ENCODE measurements at places on chromosomes 6 and 20. TPM values are rescaled to one million over a fixed set of nuclear protein-coding genes. Genes with fewer than 3 reads are reported as not detected.

DNA sequence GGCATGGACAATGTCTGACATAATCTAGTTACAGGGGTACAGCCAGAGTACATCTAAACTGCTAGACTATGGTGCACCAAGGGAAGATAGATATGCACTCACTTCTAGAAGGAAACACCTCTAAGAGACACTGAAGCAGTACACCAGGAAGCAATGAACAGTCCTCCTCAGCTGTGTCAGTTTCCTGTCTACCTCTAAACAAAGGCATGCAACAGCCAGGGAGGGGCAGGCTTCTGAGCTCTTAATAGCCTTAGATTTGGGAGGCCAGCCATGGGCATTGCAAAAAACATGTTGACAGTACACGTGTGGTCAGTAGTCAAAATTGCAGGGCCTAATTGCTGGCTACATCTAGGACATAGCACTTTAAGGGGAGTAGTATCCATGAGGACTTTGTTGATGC lies 21.4 kb downstream of the CRYBG1 start:
- no peak for DNase-seq

DNA sequence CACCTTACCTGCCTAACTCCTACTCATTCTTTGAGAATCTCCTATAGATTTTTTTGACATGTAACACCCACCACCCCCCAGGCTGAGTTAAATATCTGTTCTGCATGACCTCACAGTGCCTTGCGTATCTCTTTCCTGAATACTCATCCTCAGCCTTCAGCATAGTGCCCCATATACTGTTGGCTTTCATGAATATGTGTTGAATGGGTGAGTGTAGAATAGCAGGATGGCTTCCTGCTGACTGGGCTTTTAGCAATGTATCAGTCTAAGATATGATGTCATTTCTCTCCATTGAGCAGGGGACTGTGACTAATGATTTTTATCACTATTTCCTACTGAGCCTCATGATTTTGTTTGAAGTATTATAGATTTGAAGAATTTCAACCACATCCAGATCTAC lies 361.6 kb upstream of the MARCKS start:
- no peak for DNase-seq

The PAK5 gene
- not detected for total RNA-seq

The DCDC2 gene
- total RNA-seq = 5.4 TPM

The CLPSL1 gene
- not detected for total RNA-seq

DNA sequence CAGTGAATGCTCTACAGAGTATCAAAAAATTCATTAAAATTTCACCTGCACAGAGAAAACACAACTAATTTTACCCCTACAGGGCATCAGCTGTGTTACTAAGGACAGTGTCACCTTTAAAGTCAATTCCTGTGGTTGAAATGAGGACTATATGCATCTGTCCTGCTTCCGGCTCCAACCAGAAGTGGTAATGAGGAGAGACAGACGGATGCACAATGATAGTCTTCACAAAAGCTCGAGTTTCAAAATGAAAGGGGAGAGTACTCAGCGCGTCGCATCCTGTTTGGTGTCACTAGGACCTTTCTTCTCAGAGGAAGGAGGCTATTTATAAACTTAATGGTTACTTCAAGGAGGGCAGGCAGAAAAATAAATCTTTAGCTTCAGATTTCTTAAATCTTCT lies 86.5 kb downstream of the LYRM4 start:
- no peak for DNase-seq

The TNXB gene
- total RNA-seq = 0.90 TPM

The TBXT gene
- total RNA-seq = not detected

The FGD2 gene
- not detected for total RNA-seq

GRCh38 chr6:109477725-109478124 lies 5.3 kb downstream of the ZBTB24 start:
- no peak for DNase-seq

- DNase-seq = no peak
Observed at GRCh38 chr6:140538926-140539325, 1164.5 kb upstream of the CITED2 start.

DNA sequence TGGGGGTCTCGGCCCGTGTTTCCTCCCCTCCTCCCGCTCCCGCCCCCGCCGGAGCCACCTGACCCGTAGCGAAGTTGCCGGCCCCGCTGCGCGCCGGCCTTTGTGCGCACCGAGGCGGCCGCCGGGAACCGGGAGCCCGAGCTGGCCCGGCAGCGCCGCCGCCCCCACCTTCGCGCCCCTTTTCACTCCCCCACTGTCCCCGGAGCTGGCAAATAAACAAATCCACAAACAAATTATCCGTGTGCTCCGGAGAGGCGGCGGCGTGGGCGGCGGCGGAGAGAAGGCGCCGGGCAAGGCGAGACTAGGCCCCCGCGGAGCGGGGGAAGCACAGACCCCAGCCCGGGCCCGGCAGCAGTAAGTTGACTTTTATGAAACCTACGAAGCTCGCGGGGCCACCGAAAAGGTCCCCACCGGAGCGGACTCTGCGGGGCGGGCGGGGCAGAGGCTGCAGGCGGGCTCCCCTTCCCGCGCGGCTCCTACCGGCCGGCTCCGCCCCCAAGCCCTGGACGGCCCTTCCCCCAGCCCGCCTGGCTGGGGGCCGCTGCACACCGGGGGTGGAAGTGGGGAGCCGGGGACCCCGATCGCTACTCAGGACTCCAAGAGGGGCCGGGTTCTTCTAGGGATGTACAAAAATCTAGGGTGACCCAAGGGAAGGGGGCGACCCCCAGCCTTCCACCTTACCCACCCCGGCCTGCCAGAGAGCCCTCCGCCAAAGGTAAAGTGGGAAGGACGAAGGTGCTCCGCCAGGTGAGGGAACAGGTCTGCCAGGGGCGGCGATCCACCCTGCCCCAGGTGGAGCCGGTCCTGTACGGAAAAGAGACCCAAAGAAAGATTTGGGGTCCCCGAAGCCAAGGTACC lies 40.7 kb downstream of the YTHDF1 start:
- no peak for DNase-seq

The FKBP1C gene
- 0.17 TPM for total RNA-seq

GRCh38 chr6:153572371-153572770 lies 441.3 kb upstream of the RGS17 start:
- DNase-seq = no peak

GRCh38 chr6:112338166-112338709 lies 8.9 kb upstream of the RFPL4B start:
- DNase-seq = no peak

- DNase-seq = no peak
Observed at GRCh38 chr6:96466147-96466863, 55.3 kb upstream of the UFL1 start.

The TFAP2A gene
- 4.2 TPM for total RNA-seq

GRCh38 chr6:34273242-34273805 lies 24.5 kb upstream of the SMIM29 start:
- DNase-seq = no peak

DNA sequence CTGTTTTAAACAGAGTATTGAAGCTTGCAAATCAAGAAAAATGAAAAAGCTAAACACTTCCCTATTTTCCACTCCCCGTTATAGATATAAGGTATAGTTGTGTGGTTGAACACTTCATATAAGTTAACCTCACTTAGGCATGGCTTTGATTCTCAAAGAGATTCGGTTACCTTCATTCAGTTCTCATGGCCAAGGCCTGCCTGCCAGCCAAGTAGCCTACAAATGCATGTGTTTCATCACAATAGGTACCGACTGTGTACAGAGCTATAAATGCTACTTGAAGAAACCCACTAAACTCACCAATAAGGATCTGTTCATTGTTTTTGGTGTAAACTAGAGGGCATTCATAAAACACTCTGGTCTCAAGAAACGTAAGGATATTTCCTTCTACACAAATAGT lies 27.8 kb downstream of the PM20D2 start:
- no peak for DNase-seq

DNA sequence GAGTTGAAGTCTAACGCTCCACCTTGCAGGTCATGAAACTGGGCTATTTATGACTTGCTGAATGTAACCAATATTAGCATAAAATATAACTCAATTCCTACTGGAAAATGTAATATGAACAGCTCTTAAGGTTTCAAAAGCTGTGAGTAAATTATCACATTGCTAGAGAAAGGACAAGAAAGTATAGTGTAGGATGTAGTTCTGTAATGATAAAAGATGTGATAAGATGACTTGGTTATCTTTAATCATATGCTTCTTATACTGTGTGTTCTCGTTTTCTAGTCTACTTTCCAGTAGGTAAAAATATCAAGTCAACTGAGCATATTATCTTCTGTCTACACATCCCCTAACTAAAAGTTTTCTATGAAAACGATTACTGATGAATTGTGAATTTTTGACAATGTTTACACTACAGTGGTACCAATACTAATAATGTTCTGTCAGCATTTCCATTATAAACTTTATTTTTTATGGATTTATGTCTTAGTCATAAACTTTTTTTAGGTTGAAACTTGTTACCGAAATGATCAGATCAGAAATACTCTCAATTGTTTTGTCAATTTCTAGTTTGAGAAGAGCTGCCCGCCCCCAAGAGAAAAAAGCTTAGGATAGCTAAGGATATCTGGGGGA lies 14.6 kb downstream of the MED23 start:
- DNase-seq = no peak

The COL20A1 gene
- total RNA-seq = 0.87 TPM

The GJA1 gene
- 26.6 TPM for total RNA-seq

DNA sequence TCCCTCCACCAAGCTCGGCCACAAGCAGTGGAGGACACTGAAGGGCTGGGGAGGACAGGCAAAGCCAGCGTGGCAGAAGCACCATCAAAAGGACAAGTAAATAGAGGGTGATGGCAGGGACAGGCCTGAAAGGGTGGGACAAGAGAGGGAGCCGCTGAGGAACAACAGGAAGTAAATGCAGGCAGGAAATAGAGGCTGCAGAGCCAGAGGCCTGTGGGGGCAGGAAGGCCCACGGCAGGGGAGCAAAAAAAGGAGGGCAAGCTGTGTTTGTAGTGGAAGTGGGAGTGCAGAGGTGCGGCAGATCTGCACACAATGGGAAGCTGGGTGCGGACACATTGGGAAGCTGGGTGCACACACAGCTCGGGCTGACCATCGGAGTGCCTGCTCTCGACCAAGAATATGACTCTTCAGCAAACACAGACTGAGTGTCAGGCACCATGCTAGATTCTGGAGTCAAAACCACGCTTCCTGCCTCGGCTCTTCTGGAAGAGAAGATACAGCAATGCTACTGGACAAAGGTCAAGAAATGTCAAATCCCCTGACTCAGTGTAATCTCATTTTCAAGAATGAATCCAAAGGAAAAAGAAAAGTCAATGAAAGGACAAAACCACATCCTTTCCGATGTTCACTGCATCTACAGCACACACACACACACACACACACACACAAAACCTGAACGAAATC lies 40.4 kb upstream of the RAB22A start:
- DNase-seq = no peak

DNA sequence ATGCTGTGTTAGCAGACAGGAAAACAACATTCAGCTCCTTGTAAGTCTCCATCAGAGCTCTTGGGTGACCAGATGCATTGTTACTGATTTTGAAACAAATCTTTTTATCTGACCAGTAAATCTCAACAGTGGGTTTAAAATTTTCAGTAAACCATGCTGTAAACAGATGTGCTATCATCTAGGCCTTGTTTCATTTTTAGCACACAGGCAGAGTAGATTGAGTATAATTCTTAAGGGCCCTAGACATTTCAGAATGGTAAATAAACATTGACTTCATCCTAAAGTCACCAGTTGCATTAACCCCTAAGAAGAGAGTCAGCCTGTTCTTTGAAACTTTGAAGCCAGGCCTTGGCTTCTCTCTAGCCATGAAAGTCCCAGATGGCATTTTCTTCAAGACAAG lies 237.2 kb upstream of the BMP2 start:
- no peak for DNase-seq

GRCh38 chr20:19915111-19915798 lies 101.9 kb upstream of the NAA20 start:
- DNase-seq = no peak

The TEAD3 gene
- 5.6 TPM for total RNA-seq

The PSMB8 gene
- total RNA-seq = 267 TPM

The DEF6 gene
- total RNA-seq = 16.5 TPM

GRCh38 chr6:46848684-46849360 lies 55.6 kb downstream of the MEP1A start:
- DNase-seq = peak; percentile 86

The SAMD5 gene
- 6.9 TPM for total RNA-seq

The FOXC1 gene
- 88.4 TPM for total RNA-seq

DNA sequence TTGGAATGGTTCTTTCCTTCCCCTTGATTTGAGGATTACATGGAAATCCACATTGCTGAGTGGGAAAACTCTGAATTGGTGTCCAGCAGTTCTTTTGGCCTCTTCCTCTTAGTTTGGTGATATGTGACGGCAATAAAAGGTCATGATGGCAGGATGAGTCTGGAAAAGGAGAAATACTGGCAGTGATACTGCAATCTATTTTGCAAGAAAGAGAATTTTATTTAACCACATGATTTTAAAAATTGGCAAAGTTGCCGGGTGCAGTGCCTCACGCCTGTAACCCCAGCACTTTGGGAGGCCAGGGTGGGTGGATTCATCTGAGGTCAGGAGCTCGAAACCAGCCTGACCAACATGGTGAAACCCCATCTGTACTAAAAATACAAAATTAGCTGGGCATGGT lies 73.1 kb downstream of the ADTRP start:
- no peak for DNase-seq

- no peak for DNase-seq
Observed at GRCh38 chr6:137191670-137192069, 18.2 kb upstream of the IL22RA2 start.

The SDC4 gene
- total RNA-seq = 111 TPM

The CENPQ gene
- total RNA-seq = 14.4 TPM

- peak; percentile 10 for DNase-seq
Observed at GRCh38 chr6:115838763-115839401, 221.8 kb downstream of the FRK start.

GRCh38 chr6:35191889-35192288 lies 21.9 kb upstream of the SCUBE3 start:
- no peak for DNase-seq

The TTBK1 gene
- total RNA-seq = not detected

DNA sequence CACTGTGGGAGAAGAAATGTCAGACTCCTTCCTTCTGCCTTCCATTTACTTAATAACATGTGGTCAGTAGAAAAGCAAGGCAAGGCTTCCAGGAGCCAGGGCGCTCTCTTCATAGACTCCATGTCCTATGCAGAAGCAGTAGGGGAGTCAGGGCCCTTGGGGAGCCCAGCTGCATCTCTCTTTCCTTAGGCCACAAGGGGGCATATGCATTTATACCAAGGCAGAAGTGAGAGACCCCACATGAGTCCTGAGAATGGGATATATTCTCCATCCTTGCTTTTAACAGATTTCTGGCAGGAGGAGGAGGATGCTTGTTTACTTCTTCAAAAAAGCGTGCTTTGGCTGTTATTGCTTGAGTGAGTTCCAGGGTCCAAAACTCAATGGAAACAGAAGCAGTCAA lies 198.5 kb downstream of the HIVEP2 start:
- DNase-seq = no peak

DNA sequence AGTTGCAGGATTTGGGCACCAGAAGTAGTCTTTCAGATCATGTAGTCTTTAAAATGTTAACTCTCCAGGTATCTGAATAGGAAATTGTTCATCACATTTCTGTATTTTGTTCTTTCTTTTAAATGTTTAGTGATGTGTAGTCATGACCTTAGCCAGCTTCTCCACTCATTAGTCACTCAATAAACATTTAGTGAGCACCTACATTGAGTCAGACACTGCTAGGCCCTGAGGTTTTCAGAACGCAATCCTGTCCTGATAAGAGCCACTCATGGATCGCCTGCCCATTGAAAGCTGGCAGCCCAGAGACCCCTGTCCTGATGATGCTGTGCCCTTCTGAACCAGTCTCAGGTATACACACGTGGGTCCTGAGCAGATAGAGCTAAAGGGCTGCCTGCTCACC lies 163.4 kb upstream of the HEY2 start:
- DNase-seq = peak; percentile 69

The COL9A1 gene
- not detected for total RNA-seq

GRCh38 chr6:36674942-36675341 lies 3.6 kb upstream of the CDKN1A start:
- DNase-seq = no peak

The TNF gene
- 4.3 TPM for total RNA-seq

- no peak for DNase-seq
Observed at GRCh38 chr6:33215271-33216116, 7.2 kb downstream of the RING1 start.

Data from Caki2 (cell line).